ENCODE measurements at places on chromosomes 16 and 17.
A peak's percentile ranks its signal among the peaks of the same experiment; 100 is the strongest.

DNA sequence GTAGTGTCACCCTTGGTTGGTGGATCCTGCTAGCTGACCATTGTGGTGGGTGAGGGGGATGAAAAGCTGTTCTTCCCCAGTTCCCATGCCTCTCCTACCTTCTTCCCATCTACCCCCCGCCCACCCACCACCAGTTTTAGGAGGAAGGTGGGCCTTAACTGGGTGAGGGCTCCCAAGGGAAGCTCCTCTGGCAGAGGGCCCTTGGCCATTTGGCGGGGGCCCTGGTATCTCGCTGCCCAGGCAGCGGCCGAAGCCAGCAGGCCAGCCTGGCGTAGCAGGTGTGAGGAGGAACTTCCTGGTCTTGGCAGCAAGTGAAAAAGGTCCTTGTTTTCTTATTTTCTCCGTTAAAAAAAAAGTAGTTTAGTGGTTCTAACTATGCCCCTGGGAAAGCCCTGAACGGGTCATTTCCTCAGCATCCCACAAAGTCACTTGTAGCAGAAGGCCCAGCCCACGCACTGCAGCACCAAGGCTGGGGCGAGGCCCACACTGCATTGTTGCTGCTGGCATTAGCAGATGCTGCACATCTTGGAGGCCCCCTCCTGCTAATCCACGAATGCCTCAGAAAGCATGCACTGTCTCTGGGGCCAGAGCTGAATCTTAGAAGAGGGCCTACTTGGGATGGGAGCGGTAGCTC lies 72.5 kb downstream of the MPRIP start:
- no peak for DNase-seq

DNA sequence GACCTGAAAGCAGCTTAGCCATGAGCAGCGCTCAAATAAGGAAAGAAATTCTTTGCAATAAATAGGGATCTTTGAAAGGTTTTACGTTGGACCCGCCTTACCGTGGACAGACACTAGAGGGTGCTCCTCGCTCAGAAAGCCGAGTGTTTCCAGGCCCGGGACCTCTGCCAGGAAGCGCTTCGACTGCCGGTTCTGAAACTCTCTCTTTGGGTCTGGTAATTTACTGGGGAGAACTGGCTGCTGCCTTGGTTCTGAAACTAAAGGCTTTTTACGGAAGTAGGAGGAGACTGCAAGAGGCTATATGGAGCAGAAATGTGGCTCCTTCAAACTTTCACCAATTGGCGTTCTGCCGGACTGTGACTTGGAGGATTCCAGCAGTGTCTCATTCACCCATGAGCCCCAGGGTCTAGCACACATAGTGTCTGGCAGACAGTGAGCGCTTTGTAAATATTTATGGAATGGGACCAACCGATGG lies 45.6 kb upstream of the HOXB9 start:
- DNase-seq, result peak; percentile 17

- DNase-seq, result no peak
These were observed 6.2 kb downstream of the MBTPS1 start for GRCh38 chr16:84110527-84110926.

GRCh38 chr16:67865318-67865717 lies 7.5 kb upstream of the EDC4 start:
- DNase-seq, result no peak

GRCh38 chr17:74959826-74960515 lies 12.6 kb downstream of the HID1 start:
- no peak for DNase-seq

DNA sequence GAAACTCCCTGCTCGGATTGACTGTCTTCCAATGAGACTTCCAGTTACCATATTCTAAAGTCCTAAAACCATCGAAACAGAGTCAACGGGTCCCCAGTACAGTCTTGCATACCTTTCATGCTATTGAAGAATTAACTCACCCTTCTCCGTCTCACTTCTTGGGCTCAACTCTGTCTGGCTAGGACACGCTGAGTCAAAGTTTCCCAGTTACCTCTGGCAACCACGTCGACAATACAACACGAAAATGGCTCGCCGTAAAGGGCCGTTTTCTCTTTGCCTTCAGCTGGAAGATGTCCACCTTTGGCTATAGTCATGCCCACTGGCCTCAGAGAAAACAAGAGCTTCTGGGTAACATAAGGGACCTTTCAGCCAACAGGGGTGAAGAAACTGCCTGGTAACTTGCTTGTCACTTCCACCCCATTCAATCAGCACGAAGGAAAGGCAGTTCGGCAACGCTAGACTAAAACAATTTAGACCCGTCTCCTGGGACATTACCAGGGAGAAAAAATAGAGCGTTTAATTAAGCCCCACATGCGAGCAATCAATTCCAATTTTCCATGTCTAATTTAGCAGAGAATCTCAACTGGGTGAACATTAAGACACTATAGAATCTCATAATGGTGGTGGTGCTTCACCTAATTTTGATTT lies 21.5 kb downstream of the KCNG4 start:
- DNase-seq, result no peak

GRCh38 chr16:30946671-30947540 lies 2.0 kb upstream of the ORAI3 start:
- no peak for DNase-seq

DNA sequence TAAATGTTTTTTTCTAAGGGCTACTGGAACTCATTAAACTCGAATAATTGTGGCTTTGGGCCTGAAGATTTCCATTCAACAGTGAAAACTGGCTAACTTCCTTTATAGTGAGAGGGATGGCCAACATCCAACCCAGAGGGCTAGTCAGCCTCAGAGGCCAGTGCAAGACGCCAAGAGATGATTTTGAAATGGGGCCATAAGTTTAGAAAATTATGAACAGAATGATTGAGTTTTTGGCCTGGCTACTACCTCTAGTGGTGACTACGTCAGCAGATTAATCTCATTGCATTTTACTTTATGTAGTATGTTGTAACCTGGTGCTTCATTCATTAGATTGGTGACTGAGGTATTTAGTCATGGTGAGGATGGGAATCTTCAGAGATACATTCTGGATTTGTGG lies 28.4 kb downstream of the HAPSTR1 start:
- DNase-seq, result no peak

GRCh38 chr17:59074494-59074893 lies 32.2 kb downstream of the TRIM37 start:
- no peak for DNase-seq

GRCh38 chr16:71242036-71242435 lies 11.5 kb upstream of the HYDIN start:
- no peak for DNase-seq

- DNase-seq, result no peak
These were observed 52.6 kb downstream of the RAB11FIP4 start for GRCh38 chr17:31444026-31444425.
